Placental epithelial cell (primary cell): ENCODE measurements at places on chromosomes 3 and 15. TPM values are rescaled to one million over a fixed set of nuclear protein-coding genes. Genes with fewer than 3 reads are reported as not detected.

TRIM71 gene
- 7.9 and 8.2 TPM in 2 replicates for total RNA-seq

SAMMSON gene
- total RNA-seq: not detected in 2 replicates

RTP1 gene
- not detected in 2 replicates for total RNA-seq

SCAANT1 gene
- total RNA-seq: not detected in 2 replicates

ROPN1 gene
- total RNA-seq: not detected in 2 replicates

LRRC3B gene
- not detected in 2 replicates for total RNA-seq

GOLGA8J gene
- not detected in 2 replicates for total RNA-seq

TIMMDC1 gene
- 46.7 and 67.5 TPM in 2 replicates for total RNA-seq

ZFAND6 gene
- total RNA-seq: 67.5 and 91.4 TPM in 2 replicates

DOCK3 gene
- total RNA-seq: 1.5 and 1.6 TPM in 2 replicates

IL5RA gene
- not detected in 2 replicates for total RNA-seq

LRRC34 gene
- 2.4 and 3.1 TPM in 2 replicates for total RNA-seq

SOX2 gene
- total RNA-seq: not detected in 2 replicates

ZNF662 gene
- total RNA-seq: 17.1 and 19.6 TPM in 2 replicates

PXYLP1 gene
- 4.3 and 4.9 TPM in 2 replicates for total RNA-seq

LRRC2 gene
- 0.11 TPM in 1 of 2 replicates, not detected in the other for total RNA-seq

TRAT1 gene
- total RNA-seq: not detected in 2 replicates

P2RY1 gene
- total RNA-seq: under 0.01 and 0.11 TPM in 2 replicates

CSNK1G1 gene
- total RNA-seq: 25.5 and 29.4 TPM in 2 replicates

DUOXA2 gene
- total RNA-seq: not detected in 2 replicates

SLC28A2 gene
- total RNA-seq: not detected in 2 replicates

GABRG3 gene
- not detected in 2 replicates for total RNA-seq

FBXL2 gene
- total RNA-seq: 18.9 and 21.6 TPM in 2 replicates

ST3GAL6 gene
- 6.3 and 8.8 TPM in 2 replicates for total RNA-seq

KBTBD12 gene
- total RNA-seq: not detected in 2 replicates

PDCD7 gene
- total RNA-seq: 18.3 and 18.5 TPM in 2 replicates

SERINC4 gene
- 0.39 TPM in 1 of 2 replicates, not detected in the other for total RNA-seq

BCL2A1 gene
- total RNA-seq: not detected in 2 replicates

FBXO40 gene
- total RNA-seq: not detected in 2 replicates

UNC45A gene
- total RNA-seq: 76.6 and 94.1 TPM in 2 replicates

MGLL gene
- 16.9 and 23.2 TPM in 2 replicates for total RNA-seq

THBS1 gene
- total RNA-seq: 5,290 and 10,188 TPM in 2 replicates

CRELD1 gene
- 33.5 and 40.8 TPM in 2 replicates for total RNA-seq

PLA2G4E gene
- not detected in 2 replicates for total RNA-seq

CCR1 gene
- not detected in 2 replicates for total RNA-seq

AMIGO3 gene
- total RNA-seq: 3.3 and 4.3 TPM in 2 replicates

SNX33 gene
- 25.5 and 40.4 TPM in 2 replicates for total RNA-seq

AADAC gene
- not detected in 2 replicates for total RNA-seq

SLC7A14 gene
- total RNA-seq: under 0.01 TPM in 1 of 2 replicates, not detected in the other

CTXN2 gene
- total RNA-seq: not detected in 2 replicates

LIPC gene
- total RNA-seq: not detected in 2 replicates
